ENCODE measurements at places on chromosomes 12 and 14.

DNA sequence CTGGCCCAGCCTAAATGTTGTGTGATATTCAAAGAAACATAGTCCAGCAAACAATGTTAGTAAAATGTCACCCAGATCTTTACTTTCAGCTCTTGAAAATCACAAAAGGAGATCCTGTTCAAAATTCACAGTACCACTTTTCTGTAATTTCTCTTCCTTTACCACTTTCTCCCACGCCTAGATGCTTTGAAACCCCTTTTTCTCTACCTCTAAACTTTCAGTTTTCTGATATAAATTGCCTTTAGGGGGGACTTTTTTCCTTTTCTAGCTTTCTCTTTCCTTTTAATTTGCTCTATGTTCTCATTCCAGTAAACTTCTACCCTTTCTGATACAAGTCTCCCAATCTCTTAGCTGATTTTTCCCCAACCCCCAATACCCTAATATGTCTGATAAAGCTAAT is 101.8 kb downstream of the LMO3 start:
- DNase-seq, result no peak

- no peak for DNase-seq
Observed at GRCh38 chr12:82461836-82462235, 103.5 kb downstream of the METTL25 start.

- DNase-seq, result no peak
Observed at GRCh38 chr12:54415221-54415929, 3.7 kb downstream of the ITGA5 start.

- DNase-seq, result no peak
Observed at GRCh38 chr14:101704140-101704539, 57.4 kb upstream of the PPP2R5C start.

GRCh38 chr12:58757422-58757821 is 162.9 kb downstream of the LRIG3 start:
- DNase-seq, result no peak

- no peak for DNase-seq
Observed at GRCh38 chr14:56293506-56293905, 175.3 kb downstream of the PELI2 start.

DNA sequence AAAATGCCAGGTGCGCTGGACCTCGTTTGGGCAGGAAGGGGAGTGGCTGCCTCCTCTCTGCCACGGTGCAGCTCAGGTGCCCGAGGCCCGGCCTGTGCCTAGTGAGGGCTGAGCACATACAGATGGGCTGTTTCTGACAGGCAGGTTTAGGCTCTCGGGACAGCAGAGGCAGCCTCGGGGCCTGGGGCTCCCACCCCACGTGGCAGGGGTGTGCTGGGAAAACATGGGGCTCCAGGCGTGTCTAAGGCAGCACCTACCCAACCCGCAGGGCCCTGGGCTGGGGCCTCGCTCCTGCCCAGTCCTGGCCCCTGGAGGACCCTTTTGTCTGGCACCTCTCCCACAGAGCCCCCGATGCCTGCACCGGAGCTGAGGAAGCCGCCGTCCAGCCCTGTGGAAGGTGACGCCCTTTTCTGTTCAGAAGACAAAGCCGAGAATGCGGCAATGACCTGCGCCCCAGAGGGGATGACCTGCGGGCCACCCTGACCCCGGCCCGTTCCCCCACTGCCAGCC is 76.4 kb upstream of the GALNT9 start:
- DNase-seq, result no peak

- no peak for DNase-seq
Observed at GRCh38 chr12:122031342-122032216, 9.9 kb downstream of the BCL7A start.

- DNase-seq, result no peak
Observed at GRCh38 chr12:24808651-24809050, 140.2 kb downstream of the BCAT1 start.

GRCh38 chr14:64788706-64789105 is 84.5 kb downstream of the PLEKHG3 start:
- no peak for DNase-seq

- no peak for DNase-seq
Observed at GRCh38 chr14:100271247-100271939, 32.4 kb downstream of the YY1 start.

- DNase-seq, result no peak
Observed at GRCh38 chr14:63928744-63929174, 76.0 kb downstream of the SYNE2 start.

- DNase-seq, result no peak
Observed at GRCh38 chr12:108247130-108247529, 92.0 kb downstream of the CMKLR1 start.

- DNase-seq, result no peak
Observed at GRCh38 chr12:91835693-91836092, 310.0 kb downstream of the BTG1 start.

- DNase-seq, result no peak
Observed at GRCh38 chr12:121801595-121802484, 2.0 kb upstream of the SETD1B start.

DNA sequence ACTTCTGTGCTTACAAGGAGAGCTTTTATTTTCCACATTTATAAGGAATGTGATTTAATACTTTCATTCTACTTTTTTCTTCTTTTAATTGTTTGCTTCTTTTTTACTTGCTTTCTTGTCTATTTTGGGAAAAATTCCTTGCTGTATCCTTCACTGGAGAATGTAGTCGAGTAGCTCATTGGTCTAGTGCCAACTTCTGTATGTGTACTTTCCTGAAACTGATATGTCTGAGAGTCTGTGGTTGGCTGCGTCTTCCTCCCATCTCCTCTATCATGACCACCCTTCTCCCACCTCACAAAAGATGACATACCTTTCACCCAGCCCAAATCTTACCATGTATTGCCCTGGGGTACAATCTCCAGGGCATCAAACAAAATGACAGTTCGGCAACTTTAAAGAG is 51.8 kb downstream of the MSRB3 start:
- no peak for DNase-seq

DNA sequence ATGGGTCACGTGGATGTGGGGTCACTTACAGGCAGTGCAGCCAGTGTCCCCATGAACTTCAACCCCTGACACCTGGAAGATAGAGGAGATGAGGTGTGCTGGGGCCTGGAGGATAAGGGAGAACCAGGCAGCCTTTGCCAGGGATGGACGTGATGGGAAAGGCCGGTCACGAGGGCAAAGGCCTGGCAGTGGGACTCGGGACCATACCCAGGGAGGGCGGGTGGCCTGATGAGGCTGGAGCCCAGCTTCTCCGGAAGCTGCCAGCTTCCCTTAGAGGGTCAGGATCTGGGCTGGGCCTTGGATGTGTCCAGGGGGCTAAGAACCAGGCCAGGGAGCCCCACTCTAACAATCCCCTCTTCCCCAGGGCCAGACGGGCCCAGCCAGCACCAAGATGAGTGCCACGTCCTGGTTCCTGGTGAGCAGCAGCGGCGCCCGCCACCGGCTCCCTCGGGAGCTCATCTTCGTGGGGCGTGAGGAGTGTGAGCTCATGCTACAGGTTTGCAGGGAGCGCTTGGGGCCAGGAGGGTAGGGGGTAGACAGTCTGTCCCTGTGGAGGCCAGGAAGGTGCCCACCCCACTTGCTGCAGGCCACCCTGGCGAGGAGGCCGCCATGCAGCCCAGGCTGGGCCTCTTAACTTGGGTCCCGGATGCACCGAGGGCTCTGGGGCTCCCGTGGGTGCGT is 3.1 kb downstream of the CEP170B start:
- no peak for DNase-seq

DNA sequence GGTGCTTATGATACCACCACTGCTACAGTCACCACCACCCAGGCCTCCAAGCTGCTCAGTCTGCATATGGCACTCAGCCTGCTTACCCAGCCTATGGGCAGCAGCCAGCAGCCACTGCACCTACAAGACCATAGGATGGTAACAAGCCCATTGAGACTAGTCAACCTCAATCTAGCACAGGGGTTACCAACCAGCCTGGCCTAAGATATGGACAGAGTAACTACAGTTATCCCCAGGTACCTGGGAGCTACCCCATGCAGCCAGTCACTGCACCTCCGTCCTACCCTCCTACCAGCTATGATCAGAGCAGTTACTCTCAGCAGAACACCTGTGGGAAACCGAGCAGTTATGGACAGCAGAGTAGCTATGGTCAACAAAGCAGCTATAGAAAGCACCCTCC is 55.1 kb downstream of the BRMS1L start:
- no peak for DNase-seq

- no peak for DNase-seq
Observed at GRCh38 chr14:53360829-53361228, 207.7 kb upstream of the DDHD1 start.

DNA sequence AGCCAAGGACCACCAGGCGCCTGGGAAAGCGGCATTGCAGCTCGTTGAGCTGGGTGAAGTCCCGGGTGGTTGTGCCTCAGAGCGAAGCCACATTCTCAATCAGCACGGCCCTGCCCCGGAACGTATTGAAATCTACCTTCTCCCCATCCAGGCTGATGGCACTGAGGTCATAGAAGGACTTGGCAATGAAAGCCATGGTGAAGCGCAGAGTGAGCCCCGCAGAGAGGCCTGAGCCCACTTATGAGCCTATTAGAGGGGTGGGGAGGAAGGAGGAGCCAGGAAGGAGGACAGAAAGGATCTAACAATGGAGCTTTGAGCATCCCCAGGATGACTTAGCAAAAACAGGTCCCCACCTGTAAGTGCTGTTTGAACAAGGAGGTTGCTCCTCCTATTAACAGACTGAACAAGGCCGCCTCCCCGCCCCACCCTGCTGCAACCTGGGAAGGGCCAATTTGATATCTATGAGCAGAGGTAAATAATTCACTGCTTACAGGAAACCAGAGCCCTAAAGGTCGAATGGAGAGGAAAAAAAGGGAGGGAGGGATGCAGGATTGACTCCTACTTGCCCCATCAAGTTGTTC is at the start of gene GPX2:
Gene GPX2, minus strand, starts transcription at position 215 of the 581 bp plus-strand sequence. Its CDS starts 19 bp downstream, at position 196.
- no peak for DNase-seq

DNA sequence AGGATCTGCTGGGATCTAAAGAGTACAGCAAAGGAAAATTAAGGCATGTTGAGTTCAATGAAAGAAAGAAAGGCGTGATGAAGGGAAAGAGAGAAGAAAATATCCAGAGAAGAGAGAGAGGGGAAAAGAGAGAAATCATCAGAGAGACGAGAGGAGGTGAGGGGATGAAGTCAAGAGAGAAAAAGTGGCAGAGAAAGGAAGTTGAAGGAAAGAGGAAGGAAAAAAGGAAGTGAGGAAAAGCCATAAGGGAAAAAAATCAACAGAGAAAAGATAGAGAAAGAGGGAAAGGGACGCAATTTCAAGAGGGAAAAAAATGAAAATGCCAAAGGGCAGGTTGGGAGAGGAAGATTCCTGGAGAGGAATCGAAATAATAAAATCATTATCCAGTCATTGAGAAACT is 40.4 kb downstream of the LLPH start:
- no peak for DNase-seq

- DNase-seq, result no peak
Observed at GRCh38 chr14:69287098-69288010, 27.4 kb downstream of the GALNT16 start.

GRCh38 chr12:66620026-66620425 is 58.9 kb downstream of the GRIP1 start:
- DNase-seq, result no peak

DNA sequence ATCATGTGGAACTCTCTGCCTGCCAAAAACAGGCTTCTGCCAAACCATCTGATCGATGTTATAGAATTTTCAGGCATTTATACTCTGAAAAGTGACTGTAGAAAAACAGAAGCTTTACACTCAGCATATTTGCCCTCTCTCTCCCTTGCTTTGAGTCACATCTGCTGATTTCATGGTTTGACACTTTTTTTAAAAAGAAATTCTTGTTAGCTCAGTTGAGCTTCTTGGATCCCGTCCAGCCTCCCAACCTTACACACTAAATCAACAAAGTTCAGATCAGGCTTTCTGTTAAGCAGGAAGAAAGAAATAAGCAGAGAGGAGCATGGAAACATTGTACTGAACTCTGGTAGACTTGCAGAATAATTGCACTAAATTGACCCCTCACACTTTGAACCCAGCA is 193.6 kb upstream of the SEL1L start:
- DNase-seq, result no peak

All from iPS DF 19.7 (cell line).